ENCODE measurements at places on chromosomes 7 and 10.

DNA sequence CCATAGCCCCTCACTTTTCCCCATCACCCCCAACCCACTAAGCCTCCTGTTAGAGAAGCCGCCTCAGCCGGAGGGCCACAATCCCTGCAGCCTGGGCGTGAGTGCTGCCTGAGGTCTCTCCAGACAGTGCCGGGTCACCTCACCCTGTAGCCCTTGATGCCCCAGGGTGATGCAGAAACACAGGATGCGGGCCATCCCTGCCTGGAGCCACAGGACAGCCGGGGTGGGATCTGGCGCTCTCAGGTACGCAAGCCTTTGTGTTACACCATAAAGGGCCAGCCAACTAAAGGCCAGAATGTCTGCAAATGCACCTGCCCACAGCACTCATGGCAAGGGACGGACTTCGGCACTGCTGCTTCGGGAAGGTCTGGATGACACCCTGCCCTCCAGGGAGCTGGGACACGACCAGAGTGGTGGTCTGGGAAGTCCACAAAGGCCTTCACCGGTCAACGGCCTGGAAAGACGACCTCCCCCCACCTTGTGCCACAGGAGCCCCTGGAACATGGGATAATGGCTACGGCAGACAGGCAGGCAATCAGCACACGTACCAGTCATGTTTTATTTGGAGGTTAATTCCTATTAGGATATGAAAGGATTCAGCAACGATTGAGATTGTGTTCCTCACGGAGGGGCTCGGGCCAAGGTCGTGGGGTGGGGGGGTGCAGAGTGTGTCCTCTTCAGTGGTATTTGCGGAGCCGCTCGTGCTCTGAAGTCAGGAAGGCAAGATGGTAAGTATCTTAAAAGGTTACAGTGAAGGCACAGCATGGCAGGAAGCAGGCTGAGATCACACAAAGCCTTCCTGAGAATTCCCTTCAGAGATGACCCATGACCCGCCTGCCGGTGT, 8.1 kb downstream of the ATP5MF start:
- no peak for DNase-seq

DNA sequence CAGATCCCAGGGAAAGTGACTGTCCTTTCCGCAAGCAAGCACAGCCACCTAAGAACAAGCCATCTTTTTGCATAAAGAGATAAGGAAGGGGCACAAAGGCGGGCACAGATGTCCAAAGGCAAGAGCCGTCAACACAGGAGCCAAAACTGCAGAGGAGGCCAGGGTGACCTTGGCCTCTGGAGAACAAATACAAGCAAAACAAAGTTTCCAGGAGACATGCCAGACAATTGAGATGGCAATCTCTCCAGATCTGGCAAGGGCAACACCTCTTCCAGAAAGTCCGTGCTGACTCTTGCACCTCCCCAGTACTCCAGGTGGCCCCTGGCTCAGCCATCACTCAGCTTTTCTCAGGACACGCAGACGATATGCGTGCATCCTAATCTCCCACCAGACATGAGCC, 58.2 kb downstream of the TEX36 start:
- no peak for DNase-seq

GRCh38 chr10:100089241-100089640, 7.6 kb upstream of the CPN1 start:
- DNase-seq = no peak

DNA sequence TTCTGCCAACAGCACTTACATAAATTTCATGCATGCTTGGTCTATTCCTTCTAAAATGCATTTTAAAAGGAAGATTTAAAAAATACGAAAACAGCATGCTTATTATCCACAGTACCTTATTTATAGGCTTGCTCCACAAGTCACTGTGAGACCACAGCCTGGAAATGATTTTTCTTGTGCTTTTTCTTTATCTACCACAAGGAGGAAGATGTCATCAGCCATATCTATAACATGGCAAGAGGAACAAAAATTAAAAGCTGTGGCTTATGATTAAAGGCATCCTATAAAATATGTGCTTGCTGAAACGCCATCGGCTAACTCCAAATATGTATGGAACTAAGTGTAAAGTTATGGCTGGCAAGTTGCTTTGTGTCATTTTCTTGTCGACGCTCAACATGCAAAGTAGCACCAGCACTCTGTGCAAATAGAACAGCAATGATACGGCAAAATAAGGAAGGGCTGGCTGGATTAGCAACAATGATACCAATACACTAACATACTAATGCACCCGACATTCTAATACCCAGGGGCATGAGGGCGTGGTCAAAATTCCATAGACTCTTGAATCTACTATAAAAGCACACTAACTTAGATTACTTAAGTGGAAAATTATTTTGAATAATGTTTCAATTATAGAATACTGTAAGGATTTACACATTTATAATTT, 41.2 kb upstream of the AKR1E2 start:
- no peak for DNase-seq

DNA sequence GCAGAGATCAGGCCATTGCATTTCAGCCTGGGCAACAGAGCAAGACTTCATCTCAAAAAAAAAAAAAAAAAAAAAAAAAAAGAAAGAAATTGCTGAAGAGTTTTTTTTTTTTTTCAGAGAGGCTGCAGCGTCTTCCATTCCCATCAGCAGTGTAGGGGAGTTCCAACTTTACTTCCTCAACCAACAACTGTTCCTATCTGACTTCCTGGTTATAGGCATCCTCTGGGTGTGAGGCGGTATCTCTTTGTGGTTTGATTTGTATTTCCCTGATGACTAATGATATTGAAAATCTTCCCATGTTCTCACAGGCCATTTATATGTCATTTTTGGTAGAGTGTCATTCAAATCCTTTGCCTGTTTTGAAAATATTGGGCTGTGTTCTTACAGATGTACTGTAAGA, 40.2 kb downstream of the PRTFDC1 start:
- no peak for DNase-seq

- no peak for DNase-seq
Observed at GRCh38 chr7:12423997-12424745, 20.5 kb upstream of the VWDE start.

All from stimulated activated CD4-positive, alpha-beta T cell treated with anti-CD3 and anti-CD28 coated beads, Interleukin-2, amount 100 ng/mL, for 48 hours (primary cell).